ELR (cell line): ENCODE measurements at places on chromosomes 11 and 22.

DNA sequence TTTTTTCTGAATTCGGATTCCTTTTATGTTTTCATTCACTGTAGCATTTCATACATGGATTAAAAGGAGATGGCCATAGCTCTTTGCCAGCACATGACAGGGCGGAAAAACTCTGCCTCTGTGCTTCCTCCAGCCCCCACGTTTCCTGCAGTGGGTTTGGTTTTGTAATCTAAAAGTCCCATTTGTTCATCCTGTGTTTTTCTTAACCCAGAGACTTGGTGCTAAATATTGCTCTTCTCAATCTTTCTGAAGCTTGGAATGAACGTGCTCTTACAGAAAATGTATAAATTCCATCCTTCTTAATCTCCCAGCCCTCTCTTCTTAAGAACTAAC is 89.9 kb downstream of the PPP6R3 start:
- no peak for DNase-seq

DNA sequence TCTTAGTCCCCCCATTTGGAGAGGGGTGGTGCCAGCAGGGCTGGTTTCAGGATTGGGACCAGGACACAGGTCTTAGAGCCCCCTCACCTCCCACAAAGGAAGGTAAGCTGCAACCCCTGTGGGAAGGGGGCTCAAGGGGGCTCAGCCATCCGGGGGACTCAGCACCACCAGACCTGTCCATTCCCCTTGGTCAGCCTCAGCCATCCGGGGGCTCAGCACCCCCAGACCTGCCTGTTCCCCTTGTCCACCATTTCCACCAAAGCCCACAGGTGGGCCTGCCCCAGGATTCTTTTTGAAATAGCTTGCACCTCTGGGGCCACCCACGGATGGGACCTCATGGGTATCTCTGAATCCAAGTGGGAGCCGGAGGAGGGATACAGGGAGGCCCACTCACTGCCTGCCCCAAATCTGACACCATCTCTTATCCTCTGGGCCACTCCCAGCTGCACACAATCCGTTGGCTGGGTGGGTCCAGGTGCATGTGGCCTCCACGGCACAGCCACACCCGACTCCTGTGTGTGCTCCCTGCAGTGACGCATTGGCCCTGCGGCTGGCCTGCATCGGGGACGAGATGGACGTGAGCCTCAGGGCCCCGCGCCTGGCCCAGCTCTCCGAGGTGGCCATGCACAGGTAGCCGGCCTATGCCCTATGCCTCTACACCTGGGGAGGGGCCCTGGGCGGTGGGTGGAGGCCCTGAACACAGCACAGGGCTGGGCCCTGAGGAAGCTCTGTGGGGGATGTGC is 15.9 kb downstream of the MCAT start:
- no peak for DNase-seq

DNA sequence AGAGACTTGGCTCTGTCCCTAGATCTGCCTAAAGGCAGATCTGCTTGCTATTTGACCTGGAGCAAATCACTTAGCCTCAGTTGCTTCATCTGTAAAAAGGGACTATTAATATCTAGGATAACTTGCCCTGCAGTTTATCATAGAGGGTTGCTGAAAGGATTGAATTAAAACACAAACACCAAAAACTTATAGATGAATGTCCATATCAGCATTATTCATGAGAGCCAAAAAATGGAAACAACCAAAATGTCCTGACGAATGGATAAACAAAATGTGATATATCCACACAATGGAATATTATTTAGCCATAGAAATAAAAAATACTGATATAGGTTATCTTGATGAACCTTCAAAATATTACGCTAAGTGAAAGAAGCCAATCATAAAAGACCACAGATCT is 67.2 kb downstream of the USP35 start:
- DNase-seq, result no peak

DNA sequence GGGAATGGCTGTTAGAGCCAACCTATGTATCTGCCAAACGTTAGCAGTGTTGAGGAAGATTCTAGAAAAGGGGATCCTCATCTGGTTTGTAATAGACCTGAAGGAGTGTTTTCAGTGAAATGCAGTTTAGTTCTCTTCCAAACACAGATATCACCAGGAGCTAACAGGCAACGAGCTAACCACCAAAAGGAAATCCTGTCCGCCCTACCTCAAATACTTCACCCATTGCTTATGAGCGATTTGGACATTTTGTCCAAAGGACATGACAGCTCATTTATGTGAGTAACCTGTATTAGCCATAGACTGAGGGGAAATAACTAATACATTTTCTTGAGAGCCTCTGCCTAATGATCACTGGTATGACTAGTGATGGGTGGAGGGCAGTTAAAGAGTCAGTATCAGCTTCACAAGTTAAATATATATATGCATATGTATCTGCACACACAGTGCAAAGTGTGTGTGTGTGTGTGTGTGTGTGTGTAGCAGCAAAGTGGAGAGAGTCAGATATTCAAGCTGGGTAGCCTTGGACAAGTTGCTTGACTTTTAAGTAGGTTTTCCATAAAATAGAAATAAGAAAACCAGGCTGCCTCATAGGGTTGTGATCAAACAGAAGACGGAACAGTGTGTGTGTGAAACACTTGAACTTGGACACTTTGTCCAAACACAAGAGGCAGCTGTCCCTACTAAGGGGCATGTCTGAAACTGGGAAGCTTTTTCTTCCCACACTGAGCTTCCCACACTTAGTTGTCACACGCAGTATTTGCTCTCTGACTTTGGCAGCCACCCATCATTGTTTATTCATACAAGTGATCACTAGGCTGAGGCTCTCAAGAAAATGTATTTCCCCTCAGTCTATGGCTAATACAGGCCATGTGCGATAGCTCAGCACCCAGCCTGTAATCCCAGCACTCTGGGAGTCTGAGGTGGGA is 940 bp upstream of the C11orf91 start:
- peak; percentile 87 for DNase-seq

DNA sequence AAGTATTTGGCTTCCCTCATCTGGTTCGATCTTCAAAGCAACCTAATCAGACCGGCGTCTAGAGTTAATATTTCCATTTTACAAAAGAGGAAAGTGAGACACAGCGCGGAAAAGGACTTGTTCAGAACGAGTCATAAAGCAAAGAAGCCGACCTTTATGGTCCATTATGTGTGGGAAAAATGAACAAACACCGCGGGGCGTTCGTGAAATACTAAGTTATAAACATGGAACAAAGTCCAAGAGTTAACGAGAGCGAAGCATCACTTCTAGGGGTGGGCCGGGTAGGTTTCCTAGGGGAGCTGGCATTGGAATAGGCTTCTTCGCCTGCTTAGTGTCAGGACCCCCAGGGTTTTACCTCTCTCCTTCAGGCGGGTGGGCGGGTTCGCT is 575 bp downstream of the DUSP18 start:
- no peak for DNase-seq

- DNase-seq, result peak; percentile 56
Observed at GRCh38 chr22:41094041-41094593, 1.7 kb downstream of the EP300 start.

DNA sequence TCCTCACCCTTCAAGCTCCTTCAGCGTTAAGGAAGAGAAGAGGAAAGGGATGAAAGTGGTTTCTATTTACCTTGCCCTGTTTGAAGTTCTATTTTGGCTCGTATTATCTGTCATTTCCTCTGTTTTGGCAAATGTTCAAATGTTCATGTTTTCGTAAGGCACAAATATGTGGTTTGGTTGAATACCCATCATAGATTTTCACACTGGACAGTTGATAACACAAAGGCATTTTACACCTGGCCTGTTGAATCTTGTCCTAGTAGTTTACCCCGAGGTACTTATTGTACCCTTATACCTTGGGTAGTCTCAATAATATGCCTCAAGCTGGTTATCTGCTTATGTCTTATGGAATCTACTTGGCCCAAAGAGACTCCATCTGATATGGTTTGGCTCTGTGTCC is 706.9 kb downstream of the METTL15 start:
- DNase-seq, result no peak

DNA sequence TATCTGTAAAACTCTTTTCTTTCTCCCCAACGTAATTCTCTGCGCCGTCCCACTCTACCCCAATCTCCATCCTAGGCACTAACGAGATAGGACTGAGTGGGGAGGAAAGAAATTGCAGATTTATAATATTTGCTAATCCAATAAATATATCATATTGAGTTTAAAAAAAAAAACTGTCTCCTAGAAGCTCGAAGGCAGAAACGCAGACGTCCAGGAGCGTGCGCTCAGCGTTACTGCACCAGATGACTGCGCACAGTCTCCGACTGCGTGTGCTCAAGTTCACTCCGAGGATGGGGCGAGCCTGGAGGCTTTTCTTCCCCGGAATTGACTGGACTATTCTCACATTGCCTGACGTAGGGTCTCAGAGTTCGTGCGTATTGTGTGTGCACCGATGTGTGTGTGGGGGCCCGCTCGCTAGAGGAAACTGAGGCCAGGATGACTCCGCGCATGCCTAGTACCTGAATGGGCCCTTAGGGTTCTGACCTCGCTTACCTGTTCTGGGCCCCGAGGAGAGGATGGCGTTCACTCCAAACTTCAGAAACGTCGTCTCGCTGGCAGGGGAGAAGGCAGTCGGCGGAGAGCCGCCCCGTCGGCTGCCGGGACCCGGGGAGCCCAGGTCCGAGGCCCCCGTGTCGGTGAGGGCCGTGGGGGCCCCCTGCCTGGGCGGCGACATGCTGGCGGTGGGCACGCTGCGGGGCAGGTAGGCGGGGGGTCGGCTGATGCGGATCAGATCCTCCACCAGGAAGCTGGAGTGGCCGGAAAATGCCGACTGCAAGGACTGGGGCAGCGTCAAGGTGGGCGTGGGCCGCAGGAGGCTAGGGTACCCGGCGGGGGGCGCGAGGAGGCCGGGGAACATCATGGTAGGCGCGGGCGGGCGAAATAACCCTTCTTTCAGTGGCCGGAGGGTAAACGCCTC is 551 bp downstream of the DBX1 start:
- no peak for DNase-seq

DNA sequence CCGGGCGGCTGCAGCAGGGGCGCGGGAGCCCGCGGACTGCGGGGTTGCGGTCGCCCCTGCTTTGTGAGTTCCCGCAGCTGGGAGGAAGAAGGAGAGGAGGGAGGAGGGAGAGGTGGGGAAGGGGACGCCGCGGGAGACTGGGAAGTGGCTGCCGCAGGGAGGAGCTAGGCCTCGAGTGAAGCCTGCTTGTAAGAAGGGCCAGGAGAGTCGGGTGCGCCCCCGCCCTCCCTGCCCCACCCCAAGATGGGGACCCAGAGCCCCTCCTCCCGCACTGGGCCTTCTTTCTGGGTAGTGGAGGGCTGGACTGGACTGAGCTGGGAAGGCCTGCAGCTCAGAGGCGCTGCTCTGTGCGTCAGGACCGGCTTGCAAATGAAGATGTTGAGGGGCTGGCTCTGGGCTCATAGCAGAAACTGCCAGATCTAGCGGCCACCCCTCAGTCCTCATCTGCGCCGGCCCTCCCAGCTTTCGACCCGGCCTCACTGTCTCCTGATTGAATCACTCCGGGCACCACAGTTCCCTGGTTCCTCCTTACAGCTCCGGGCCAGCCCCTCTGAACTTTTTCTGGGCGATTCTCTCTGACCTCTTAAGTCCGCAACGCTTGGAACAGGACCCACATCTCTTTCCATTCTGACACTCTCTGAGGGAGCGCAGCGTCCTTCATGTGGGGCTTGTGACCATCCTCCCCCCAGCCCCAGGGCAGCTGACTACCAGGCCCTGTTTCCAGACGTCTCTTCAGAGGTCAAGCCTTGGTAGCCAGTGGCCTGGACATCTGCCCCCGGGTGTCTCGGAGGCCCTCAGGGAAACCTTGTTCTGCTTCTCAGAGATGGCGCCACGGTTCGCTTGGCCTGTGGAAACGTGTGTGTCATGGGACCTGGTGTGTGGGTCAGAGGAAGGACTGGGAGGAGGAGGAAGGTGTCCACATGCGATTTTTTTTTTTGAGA is 21.9 kb downstream of the SERPINH1 start:
- peak; percentile 47 for DNase-seq

- no peak for DNase-seq
Observed at GRCh38 chr22:43308060-43308830, 34.9 kb downstream of the SCUBE1 start.

- DNase-seq, result no peak
Observed at GRCh38 chr11:36403661-36404060, 106.4 kb downstream of the TRAF6 start.

- DNase-seq, result peak; percentile 89
Observed at GRCh38 chr11:3803726-3804495, 4.4 kb upstream of the PGAP2 start.

GRCh38 chr22:46592390-46592872 is 27.8 kb upstream of the GRAMD4 start:
- peak; percentile 75 for DNase-seq

DNA sequence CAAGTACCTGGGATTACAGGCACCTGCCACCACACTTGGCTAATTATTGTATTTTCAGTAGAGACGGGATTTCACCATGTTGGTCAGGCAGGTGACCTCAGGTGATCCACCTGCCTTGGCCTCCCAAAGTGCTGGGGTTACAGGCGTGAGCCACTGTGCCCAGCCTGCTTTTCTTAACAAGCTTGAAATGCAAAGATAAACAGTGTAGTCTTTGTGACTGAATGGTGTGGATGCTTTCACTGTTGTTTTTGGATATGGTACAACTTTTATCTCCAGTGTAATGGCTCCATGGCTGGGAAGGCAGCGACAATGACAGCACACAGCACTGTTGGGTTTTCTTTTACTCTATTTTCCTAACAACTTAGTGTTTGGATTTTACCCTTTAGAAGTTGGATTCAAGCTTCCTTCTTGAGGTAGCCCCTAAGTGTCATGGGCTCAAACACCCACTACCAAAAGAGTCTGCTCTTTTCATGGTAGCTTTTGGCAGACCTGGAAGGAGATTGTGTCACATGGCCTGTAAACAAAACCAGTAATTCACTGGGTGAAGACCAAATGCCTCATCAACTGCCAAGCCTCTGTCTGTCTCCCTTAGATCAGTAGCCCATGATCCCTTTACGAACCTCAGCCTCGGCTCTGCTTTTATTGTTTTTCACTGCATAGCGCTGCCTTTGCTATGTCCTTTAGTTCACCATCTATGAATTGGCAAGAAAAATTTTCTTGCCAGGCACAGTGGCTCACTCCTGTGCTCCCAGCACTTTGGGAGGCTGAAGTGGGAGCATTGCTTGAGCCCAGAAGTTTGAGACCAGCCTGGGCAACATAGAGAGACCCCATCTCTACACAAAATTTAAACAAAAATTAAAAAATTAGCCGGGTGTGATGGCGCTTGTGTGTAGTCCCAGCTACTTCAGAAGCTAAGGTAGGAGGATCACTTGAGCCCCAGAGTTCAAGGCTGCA is 6.4 kb downstream of the VPS51 start:
- no peak for DNase-seq

GRCh38 chr11:114236829-114237228 is 59.4 kb upstream of the NNMT start:
- DNase-seq, result no peak

DNA sequence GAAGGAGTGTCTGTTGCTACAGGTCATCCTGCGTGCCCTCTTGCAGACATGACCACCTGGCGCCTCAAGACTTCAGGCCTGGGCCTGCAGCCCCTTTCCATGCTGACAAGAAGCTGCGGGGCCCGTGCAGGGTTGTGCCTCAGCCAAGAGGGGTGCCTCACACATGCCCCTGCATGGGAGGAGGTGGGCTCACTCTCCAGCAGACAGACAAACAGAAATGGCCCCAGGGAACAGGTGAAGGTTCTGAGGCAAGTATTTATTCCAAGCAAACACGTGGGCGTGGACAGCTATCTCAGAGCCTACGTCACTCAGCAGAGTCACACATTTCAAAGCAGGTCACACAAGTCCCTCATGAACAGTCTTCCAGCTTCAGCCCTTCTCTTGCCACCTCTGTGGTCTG is 5.9 kb upstream of the SYCE3 start:
- no peak for DNase-seq
